ENCODE measurements at places on chromosomes 16 and 17.

DNA sequence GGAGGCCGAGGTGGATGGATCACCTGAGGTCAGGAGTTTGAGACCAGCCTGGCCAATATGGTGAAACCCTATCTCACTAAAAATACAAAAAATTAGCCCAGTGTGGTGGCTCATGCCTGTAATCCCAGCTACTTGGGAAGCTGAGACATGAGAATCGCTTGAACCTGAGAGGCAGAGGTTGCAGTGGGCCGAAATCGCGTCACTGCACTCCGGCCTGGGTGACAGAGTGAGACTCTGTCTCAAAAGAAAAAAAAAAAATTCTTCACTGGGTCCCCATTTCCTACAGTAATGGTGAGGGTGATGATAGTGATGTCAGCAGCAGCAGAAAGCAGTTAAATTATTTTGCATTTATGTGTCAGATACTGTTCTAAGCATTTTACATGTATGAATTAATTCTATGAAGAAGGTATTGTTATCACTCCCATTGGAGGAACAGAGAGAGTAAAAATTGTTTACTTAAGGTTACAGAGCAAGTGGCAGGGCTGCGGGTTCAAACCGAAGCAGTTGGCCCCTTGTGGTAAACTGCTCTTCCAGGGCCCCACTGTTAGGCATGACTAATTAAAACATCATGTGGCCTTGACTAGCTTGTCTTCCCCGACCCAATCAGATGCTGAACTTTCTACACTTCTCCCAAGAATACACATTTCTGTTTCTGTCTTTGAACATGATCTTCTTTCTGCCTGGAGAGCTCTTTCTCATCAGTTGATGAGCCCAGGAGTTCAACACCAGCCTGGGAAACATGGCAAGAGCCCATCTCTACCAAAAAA is 45.8 kb downstream of the STAT3 start:
- DNase-seq = peak; percentile 22

- no peak for DNase-seq
These were observed 7.7 kb downstream of the ZNF207 start for GRCh38 chr17:32357615-32358014.

- no peak for DNase-seq
These were observed 117.9 kb upstream of the AXIN2 start for GRCh38 chr17:65679165-65679845.

DNA sequence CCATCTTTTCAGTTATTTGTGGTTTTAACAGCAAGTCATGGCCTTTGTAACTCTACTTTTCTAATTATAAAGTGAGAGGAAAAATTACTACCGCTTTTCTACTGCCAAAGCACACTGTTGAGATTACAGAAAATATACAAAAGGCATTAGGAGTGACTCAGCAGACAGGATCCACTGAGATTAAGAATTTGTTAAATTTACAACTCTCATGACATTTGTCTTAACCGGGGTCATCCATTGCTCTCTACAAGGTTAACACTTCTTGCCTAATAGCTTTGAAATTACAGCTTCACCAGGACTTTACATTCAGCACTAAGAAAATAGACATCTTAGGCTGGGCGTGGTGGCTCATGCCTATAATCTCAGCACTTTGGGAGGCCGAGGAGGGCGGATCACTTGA is 93.4 kb downstream of the SSH2 start:
- no peak for DNase-seq

DNA sequence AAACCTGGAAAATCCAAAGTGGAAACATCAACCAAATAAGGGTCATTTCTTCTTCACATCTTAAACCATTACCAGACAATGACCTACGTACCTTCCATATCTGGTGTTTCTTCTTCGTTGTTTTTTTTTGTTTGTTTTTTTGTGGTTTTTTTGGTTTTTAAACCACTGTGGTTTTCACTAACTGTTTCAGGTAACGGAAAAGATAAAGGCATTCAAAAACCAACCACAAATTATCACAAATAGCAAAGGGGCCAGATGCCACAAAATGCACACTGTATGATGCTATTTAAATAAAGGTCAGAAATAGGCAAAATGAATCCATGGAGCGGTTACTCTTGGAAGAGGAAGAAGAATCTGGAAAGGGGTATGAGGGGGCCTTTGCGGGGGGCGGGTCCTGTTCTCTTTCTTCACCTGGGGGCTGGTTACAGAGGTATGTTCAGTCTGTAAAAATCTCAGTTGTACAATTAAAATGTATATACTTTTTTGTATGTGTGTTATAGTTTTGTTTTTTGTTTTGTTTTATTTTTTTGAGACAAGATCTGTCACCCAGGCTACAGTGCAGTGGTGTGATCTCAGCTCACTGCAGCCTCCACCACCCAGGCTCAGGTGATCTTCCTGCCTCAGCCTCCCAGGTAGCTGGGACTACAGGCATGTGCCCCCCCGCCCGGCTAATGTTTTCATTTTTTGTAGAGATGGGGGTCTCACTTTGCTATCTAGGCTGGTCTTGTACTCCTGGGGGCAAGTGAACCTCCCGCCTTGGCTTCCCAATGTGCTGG is 29.6 kb downstream of the LITAF start:
- no peak for DNase-seq

- DNase-seq = no peak
These were observed 13.4 kb downstream of the FBF1 start for GRCh38 chr17:75927286-75927922.

DNA sequence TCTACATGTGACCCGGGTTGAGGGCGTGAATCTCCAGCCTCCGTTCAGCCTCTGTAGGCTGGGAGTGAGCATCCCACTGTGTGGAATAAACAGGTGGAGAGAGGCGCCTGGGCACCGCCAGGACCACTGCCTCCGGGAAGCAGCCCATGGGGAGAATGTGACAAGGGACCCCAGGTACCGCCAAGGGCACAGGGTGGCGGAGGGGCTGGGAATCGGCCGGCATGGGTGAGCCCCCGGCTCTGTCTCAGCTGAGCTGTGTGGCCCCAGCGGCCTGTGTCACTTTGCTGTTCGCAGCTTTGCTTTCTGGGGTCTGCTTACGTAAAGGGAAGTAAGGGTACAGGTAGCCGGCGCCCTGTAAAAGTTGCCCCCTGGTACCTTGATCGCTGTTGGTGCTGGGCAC is 11.5 kb downstream of the GSE1 start:
- DNase-seq = no peak

GRCh38 chr16:9660898-9661297 is 521.3 kb downstream of the GRIN2A start:
- no peak for DNase-seq

DNA sequence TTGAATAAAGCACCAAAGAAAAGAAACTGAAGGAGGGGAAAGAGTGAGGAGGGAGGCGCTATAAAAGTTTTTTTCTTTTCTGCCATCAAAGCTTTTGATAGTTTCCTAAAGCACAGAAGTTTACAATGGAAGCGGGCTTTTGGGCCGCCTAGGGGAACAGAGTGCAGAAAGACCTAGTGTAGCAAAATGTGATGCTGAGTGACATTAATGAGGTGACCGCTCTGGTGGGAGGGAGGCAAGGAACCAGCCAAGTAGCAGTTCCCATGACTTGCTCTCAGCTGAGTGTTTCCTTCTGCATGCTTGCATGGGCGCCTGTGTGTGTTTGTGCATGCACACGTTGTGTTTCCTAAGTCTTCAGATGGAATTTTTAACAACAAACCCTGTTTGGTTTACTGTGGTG is 15.5 kb downstream of the MSI2 start:
- DNase-seq = no peak

- DNase-seq = no peak
These were observed at the start of gene FAM20A for GRCh38 chr17:68600931-68601564. Gene FAM20A, minus strand, starts transcription at chr17:68601367. Its CDS starts 701 bp downstream, at chr17:68600666.

- no peak for DNase-seq
These were observed 20.0 kb upstream of the HERPUD1 start for GRCh38 chr16:56911771-56912571.

DNA sequence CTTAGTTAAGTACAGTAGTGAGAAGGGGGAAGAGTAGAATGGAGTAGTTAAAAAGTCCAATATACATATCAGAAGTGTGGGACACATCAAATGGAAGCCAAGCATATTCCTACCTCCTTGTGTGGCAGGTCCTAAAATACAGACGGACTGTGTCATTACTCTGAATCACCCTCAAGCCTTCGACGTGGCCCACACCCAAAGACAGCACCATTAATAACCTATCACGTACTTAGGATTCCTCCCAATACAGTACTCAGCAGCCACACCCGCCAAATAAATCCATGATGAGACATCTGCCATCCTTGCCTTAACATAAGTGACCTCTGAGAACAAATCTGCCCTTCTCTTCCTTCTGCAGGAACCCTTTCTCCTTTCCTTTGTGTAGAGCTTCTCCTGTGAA is 38.9 kb downstream of the UBE2G1 start:
- no peak for DNase-seq

DNA sequence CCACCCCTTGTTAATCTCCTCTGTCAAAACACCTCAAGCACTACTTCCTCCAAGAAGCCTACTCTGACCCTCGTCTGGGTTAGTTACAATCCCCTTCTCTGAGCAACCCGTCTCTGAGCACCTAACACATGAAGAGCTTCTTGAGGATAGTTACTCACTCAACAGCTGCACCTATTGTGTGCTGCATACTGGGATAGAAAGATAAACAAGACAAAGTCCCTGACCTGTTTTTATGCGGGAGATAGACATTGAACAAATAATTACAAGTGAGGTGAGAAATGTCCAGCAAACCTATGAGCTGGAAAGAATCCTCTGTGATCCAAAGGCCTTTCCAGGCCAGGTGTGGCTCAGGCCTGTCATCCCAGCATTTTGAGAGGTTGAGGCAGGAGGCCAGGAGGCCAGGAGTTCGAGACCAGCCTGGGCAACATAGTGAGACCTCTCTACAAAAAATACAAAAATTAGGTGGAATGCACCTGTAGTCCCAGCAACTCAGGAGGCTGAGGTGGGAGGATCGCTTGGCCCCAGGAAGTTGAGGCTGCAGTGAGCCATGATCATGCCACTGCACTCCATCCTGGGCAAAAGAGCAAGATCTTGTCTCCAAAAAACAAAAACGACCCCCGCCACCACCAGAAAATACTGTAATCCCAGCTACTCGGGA is 5.5 kb upstream of the ZNF771 start:
- no peak for DNase-seq

GRCh38 chr16:84868829-84869472 is 49.2 kb downstream of the CRISPLD2 start:
- no peak for DNase-seq

DNA sequence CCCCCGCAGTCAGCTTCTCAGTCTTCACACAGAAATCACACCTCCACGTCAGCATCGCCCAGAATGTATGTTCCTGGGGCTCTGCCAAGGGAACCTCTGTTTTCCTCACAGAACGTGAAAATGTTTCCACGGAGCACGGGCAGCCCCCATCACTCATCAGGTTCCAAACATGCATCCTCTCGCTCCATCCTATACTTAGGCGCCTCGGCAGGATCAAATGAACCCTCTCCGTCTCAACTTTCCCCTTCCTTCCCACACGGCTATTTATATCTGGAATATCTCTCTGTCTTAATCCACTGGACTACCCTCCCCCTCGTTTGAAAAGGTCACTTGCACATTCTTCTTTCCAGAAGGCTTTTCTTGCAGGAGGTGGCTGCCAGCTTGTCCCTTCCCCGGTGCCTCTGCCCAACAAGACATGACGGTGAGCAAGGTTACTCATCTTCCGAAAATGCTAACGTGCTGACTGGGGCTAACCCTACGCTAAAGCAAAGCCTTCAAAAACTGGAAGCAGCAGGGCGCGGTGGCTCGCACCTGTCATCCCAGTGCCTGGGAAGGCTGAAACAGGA is 21.6 kb downstream of the NXN start:
- no peak for DNase-seq

DNA sequence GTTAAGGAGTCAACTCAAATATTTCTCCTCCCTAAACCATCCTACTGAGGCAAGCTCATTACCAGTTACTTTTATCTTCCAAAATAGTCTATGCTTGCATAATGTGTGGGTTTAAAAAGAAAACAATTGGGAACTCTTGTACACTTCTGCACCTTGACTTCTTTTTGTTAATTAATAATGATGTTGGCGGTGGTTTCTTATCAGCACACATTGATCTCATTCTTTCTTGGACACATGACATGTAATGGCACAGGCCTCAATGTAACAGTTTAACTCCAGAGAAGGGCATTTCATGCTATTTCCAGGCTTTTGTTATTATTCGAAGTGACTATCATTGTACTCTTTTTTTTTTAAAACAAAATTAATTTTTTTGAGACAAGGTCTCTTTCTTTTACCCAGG is 7.8 kb downstream of the PLCG2 start:
- DNase-seq = no peak

DNA sequence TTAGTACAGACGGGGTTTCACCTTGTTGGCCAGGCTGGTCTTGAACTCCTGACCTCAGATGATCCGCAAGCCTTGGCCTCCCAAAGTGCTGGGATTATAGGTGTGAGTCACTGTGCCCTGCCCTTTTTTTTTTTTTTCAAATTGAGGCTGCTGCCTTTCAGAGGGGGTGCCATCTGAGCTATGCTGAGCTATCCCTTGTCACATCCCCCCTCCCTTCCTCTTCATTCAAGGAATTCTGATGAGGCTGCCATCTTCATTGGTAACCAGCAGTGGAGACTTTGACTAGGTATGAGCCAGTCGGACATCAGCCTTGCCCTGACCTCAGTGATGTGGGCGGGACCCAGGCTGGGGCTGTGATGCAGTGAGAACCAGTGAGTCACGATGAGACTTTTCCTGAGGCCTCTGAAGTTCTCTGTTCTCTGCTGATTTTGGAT is 24.4 kb upstream of the GPT2 start:
- DNase-seq = peak; percentile 42

DNA sequence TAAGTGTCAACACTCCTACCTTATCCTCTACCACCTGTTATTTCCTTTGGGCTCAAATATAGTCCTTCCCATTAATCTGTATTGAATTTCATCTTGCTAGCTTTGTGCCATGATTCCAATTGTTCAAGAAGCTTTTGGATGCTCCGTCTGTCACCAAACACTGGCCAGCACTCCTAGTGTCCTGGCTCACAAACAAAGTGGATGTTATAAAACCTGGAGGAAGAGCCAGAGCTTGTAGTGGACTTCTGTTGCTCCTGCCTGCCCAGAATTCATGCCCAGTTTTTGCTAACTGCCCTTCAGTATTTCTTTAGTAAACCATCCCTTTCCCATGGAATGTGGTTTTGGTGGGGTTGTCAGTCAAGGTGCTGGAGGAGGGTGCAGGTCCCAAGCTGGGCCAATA is 77.2 kb upstream of the HS3ST2 start:
- DNase-seq = no peak

DNA sequence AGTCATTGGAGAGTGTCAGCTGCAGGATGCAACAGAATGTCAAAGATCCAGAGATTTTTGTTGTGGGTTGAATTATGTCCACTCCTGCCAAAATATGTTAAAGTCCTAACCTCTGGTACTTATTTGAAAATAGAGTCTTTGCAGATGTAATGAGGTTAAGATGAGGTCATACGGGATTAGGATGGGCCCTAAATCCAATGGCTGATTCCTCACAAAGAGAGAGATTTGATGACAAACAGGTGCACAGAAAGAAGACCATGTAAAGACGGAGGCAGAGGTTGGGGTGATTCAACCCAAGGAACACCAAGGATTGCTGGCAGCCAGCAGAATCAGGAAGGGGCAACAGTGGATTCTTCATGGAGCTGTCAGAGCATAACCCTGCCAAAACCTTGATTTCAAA is 34.5 kb upstream of the USP22 start:
- DNase-seq = no peak

- DNase-seq = peak; percentile 61
These were observed at the start of gene BCL7C for GRCh38 chr16:30893744-30894539. Gene BCL7C, minus strand, starts transcription at chr16:30894077. Its CDS starts 133 bp downstream, at chr16:30893944.
